ENCODE measurements at places on chromosomes 5 and 9.

GRCh38 chr9:73541923-73542322, 390.3 kb downstream of the ANXA1 start:
- ATAC-seq = no peak
- no peaks in the 10 kb centered on the region for H3K27me3 ChIP-seq
- no peaks in the 10 kb centered on the region for H3K4me1 ChIP-seq

DNA sequence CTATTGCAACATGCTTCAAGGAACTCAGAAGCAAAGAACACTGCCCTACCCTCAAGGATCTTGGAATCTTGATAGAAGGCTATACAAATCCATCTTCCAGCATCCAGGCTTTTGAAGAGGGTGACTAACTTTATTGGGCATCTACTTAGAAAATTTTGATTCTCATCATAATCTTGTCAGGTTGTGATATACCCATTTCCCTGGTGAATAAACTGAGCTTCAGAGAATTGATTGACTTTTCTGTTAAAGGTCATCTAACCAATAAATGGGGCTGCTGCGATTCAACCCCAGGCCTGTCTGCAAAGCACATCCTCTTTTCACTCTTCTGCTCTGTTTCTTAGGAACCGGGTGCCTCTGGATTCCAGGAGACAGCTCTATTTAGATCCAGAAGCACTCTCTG, 19.9 kb upstream of the INSYN2B start:
- peaks cover 85% of the 10 kb centered on the region for H3K36me3 ChIP-seq
- no peaks in the 10 kb centered on the region for H3K27me3 ChIP-seq
- H3K4me3 ChIP-seq = no peak overlapping the region
- no peaks in the 10 kb centered on the region for H3K4me1 ChIP-seq
- H3K27ac ChIP-seq = no peak overlapping the region

DNA sequence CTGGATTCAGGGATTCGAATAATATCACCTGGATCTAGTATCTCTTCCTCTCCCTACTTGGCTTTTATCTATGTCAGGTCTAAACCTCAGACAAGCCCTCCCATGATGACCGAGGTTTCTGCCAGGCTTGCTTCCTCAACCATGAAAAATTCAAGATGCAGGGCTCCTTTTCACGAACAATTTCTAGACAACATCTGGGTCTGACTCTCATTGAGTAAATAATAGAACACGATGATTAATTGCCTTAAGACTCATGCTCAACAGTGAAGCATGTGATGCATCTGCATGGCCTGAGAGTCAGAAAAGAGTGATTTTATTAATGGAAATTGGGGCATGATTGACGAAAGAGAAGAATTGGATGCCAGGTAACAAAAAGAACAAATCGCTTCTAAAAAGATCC, 277.2 kb upstream of the ZNF608 start:
- no peaks in the 10 kb centered on the region for H3K36me3 ChIP-seq
- peaks cover 6% of the 10 kb centered on the region for H3K4me1 ChIP-seq
- H3K27me3 ChIP-seq = no peaks in the 10 kb centered on the region
- H3K27ac ChIP-seq = peak overlapping the region; percentile 36
- no peak for ATAC-seq

GRCh38 chr9:68852941-68853340, 147.9 kb downstream of the PIP5K1B start:
- H3K27ac ChIP-seq = no peak overlapping the region
- H3K4me1 ChIP-seq = peaks cover 10% of the 10 kb centered on the region
- no peak for ATAC-seq
- no peak overlapping the region for H3K4me3 ChIP-seq
- H3K36me3 ChIP-seq = peaks cover 61% of the 10 kb centered on the region
